Kidney capillary endothelial cell (primary cell): ENCODE measurements at places on chromosomes 5 and 9.

- DNase-seq = no peak
Measured at GRCh38 chr9:112332214-112332613, 1.2 kb downstream of the PTBP3 start.

DNA sequence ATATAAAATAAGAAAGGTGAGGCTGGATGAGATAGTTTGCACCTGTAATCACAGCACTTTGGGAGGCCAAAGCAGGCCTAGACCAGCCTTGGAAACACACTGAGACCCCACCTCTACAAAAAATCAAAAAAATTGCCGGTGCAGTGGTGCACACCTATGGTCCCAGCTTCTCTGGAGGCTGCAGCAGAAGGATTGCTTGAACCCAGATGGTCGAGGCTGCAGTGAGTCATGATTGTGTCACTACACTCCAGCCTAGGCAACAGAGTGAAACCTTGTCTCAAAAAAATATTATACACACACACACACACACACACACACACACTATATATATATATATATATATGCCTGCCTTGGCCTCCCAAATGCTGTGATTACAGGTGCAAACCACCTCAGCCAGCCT is 1.3 kb downstream of the SLC35D2 start:
- no peak for DNase-seq

- DNase-seq = no peak
Measured at GRCh38 chr5:38929838-38930237, 84.0 kb downstream of the OSMR start.

- no peak for DNase-seq
Measured at GRCh38 chr5:126610616-126611015, 9.9 kb downstream of the PHAX start.

- no peak for DNase-seq
Measured at GRCh38 chr5:132025403-132025971, 14.0 kb upstream of the ACSL6 start.

DNA sequence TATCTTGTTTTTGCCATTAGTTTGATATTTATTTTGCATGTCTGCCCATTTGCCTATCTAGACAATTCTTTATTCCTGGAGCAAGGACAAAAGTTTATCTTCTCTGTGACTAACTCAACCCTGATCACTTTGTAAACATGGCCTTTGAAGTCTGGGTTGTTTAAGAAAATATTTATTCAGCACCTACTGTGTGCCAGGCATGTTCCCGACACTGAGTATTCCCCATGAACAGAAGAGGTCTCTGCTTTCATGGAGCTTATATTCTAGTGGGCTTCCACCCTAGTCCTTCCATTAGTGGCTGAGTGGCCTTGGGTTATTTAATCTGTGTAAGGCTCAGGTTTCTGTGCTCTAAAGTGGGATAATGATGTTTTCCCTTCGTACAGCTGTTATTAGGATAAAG is 49.7 kb downstream of the SEMA6A start:
- DNase-seq = no peak
